ENCODE measurements at places on chromosomes 7 and 10.

DNA sequence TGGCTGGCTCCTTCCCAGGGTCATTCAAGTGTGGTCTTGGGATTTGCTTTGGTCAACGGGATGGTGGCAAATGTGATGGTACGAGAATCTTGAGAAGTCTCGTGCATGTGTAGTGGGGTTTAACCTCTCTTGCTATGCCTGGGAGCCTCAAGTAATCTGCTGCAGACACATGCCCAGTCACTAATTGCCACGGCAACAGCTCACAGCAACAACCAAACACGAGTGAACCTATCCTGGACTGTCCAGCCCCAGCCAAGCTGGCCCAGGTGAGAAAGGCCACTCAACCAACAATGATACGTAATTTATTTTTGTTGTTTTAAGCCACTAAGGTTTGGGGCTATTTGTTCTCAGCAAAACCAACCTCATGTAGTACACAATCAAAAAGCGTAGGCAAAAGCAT lies 38.1 kb upstream of the DDC start:
- no peak for DNase-seq

- peak; percentile 47 for DNase-seq
Observed at GRCh38 chr7:154953006-154953684, 49.8 kb downstream of the PAXIP1 start.

DNA sequence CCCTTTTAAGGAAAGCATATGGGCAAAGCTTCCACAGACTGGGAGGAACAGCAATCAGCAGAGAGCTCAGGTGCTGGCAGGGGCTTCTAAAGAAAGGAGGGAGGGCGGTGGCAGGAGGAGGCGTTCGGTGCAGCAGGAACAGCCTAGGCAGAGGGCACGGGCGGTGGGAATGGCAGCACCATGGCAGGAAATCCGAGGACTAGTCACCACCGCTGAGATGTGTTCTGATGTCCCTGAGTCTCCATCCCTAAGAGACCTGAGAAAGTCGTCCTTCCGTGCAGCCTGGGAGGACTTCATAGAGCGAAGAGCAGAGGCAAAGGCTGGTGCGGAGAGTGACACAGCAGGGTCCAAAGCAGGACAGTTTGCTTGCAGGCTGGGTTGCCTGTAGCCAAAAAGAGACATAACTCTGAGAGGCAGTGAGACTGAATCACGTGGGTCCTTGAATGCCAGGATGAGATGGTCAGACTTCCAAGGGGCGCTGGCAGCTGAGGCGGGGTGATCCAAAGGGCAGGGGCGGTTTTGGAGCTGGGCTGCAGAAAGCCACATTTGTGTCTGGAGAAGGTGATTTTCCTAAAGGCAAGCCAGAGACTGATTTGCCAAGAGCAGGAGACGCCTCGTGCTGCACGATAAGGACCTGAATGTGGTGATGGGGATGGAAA lies 35.8 kb upstream of the GRID1 start:
- DNase-seq, result peak; percentile 26

GRCh38 chr7:106464651-106465050 lies 179.9 kb upstream of the NAMPT start:
- DNase-seq, result peak; percentile 56

DNA sequence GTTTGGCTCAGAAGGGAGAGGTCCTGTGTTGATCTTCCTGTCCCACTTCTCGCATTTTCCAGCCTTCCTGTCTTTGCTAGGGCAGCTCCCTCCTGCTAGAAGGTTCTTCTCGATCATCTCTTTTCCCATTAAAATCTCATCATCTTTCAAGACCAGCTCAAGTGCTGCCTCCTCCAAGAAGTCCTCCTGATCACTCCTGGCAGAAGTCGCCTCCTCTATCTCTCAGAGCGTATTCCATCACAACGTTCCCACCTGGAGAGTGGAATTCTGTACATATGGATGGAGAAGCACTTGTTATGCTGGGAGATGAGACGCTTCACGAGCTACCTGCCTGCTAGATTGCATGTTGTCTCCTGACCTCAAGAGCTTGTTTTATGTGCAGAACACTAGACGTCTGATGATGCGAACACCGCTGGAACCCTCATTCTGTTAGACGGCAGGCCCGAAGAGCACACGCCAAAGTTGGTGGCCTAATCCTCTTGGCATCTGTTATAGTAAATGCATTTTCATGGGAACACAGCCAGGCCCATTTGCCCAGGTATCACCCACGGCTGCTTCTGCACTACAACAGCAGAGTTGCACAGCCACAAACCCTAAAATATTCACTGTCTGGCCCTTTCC lies 68.0 kb upstream of the INSIG1 start:
- DNase-seq, result no peak

DNA sequence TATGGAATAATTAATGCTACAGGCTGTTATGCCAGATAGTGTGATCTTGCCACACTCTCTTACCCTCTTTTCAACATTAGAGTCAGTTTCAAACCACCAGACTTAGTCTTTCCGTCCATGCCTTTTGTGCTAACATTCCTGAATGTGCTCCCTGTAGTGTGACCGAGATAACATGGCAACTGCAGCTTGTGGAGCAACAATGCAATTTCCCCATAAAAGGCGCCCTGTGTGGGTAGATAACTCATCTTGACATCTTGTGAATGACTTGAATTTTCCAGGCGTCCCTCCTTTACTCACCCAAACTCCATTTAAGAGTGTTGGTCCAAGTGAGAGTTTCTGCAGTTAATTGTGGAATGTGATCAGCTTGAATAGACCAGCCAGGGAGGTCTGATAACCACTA lies 99.6 kb downstream of the DNAH11 start:
- DNase-seq, result no peak

- no peak for DNase-seq
Observed at GRCh38 chr10:1615186-1615954, 122.0 kb downstream of the ADARB2 start.

DNA sequence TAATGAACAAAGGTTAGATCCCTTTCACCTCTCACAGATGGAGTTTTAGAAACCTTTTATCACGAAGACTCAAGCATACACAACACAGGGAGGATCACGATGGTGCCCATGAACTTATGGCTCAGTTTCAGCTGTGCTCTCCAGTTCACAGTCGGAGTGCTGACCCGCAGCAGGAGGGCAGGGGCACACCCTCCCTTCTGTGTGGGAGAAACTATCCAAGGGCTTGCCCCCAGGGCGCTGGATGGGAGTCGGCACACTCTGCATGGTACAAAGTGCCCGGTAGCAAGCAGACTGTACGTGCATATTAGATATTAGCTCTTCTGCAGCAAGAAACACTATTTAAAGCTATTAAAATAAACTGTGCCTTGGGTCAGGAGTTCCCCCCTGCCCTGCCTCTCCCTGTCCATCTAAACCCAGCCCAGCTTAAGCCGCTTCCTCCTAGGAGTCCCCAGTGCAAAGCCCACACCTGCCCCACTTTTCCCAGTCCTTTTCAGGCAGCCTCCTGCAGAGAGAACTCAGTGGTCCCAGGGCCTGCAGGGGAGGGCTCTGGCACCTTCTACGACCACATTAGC lies 76.5 kb downstream of the CHST15 start:
- DNase-seq, result no peak

- DNase-seq, result no peak
Observed at GRCh38 chr10:113493882-113494301, 59.0 kb upstream of the HABP2 start.

DNA sequence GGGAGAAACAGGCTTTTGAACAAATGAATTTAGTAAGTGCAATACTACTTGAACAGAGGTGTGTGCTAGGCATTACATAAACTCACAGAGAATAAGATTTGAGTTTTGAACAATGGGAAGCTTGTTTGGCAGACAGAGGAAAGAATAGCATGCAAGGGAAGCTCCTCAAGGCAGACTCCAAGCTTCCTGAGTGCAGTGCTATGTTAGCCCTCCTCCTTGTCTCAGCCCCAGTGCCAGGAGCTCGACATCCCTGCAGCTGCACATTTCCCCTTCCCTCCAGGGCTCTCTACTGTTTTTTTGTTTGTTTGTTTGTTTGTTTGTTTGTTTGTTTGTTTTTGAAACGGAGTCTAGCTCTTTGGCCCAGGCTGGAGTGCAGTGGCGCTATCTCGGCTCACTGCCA lies 237.5 kb downstream of the IPMK start:
- DNase-seq, result no peak

- DNase-seq, result no peak
Observed at GRCh38 chr10:22042557-22043326, 39.2 kb upstream of the DNAJC1 start.

- no peak for DNase-seq
Observed at GRCh38 chr10:132677473-132678227, 108.3 kb downstream of the NKX6-2 start.

GRCh38 chr7:154836021-154836448 lies 166.9 kb downstream of the PAXIP1 start:
- no peak for DNase-seq

GRCh38 chr10:100976906-100977305 lies 7.6 kb downstream of the SEMA4G start:
- DNase-seq, result no peak

GRCh38 chr10:114398587-114399331 lies 5.5 kb downstream of the AFAP1L2 start:
- no peak for DNase-seq

DNA sequence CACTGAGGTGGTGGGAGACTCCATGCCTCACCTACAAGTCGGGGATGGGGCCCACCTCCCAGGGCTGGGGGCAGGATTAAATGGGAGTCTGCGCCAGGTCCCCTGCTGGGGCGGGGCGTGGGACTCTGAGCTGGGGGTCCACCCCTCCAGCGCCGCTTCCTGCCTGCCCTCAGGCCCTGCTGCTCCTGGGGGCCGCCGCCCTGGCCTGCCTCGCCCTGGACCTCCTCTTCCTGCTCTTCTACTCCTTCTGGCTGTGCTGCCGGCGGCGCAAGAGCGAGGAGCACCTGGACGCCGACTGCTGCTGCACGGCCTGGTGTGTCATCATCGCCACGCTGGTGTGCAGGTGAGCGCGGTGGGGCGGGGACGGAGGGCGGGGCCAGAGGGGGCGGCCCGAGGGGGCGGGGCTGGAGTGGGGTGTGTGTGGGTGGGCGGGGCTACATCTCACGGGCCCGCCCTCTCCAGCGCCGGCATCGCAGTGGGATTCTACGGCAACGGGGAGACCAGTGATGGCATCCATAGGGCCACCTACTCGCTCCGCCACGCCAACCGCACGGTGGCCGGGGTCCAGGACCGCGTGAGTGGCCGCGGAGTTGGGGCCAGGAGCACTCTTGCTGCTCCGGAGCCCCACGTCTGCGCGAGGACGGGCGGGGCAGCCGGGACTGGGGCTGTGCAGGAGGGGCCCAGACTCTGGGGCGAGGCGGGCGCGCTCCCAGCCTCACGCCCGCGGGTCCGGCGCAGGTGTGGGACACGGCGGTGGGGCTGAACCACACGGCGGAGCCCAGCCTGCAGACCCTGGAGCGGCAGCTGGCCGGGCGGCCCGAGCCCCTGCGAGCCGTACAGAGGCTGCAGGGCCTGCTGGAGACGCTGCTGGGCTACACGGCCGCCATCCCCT lies 15.1 kb downstream of the TTYH3 start:
- DNase-seq, result no peak

DNA sequence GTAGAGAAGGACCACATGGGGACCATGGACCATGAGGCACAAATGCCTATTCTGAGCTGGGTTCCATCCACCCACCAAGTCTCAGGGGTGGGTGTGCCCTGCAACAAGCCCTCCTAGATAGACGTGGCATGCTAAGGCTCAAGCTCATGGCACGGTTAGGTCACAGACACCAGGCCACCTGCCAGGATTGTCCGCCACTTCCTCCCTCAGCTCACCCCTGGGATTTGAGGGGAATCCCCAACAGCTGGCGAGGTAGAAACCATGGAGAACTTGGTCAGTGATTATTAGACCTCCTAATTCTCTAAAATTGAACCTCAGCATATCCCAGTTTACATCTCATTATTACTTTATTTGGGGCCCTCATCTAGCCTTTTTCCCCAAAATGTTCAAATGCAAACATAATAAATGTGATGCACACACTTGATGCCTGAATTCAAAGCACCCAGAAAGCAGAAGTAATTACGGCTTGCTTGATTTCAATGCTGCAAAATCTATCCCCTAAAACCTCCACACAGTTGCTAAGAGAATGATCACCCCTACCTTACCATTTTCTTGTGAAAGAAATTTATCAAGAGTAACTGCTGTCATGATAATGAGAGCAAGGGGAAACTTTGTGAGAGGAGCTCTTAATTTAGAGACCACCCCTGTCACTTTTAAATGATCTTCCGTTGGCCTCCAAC lies 366.6 kb upstream of the PFKP start:
- DNase-seq, result no peak

DNA sequence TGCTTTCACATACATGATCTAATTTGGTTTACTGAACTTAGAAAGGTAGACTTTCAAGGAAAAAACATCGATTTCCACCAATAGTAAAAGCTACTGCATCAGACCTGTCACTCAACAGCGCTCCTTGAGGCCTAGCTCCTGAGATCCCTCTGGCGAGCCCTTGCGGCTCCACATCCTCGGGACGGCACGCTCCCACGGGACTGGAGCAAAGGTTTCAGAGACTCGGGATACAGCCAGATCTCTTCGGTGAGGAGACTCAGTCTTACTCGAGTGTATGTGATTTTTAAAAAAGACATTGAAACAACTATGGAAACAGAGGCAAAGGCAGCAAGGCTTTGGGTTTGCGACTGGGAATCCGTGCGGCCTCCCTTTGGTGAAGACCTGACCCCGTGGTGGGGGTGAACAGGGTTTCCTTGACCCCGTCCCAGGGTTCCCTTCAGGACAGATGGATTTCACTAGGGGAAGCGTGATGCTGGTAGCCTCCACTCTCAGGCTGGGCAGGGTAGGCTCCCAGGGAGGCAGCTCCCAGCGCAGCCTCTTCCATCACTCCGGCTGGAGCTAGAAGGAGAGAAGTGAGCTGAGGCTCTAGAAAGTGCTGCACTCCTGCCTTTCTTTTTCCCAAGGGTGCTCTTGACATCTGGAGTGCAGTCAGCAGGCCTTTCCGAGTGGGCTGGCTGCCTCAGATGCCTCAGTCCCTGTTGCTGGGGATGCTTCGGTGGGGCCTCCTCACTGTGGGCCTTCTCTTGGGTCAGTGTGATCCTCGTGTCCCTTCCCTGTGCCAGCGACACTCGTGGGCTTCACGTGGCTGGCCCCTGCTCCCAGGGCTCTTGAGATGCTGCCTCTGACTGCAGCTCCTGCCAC lies 5.8 kb upstream of the ATP6V0E2 start:
- no peak for DNase-seq

- DNase-seq, result no peak
Observed at GRCh38 chr7:142323706-142324105, 65.8 kb upstream of the PRSS58 start.

DNA sequence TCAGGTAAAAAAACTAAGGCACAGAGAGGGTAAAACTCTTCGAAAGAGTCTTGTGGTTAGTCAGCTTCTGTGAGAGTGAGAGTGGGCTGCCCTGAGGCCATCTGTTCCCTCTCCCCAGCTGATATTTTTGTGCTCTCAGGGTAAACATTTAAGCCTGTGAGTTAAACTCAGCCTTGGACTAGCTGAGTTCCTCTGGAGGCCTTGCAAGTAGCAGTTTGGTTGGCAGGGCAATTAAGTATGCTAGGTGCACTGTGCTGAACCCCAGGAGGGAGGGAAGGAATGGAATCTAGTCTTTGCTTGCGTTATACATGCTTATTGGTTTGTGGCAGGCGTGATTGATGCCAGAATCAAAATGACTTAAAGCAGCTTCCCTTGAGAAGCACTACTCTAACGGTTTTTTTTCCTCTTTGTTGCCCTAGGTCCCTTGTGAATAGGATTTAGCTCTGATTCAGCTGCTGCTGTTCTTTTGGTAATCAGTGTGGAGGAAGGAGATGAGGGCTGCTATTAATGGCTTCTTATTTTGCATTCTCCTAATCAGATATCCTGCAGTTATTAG lies 140.2 kb downstream of the AUTS2 start:
- DNase-seq, result no peak

- no peak for DNase-seq
Observed at GRCh38 chr10:25039531-25039930, 23.1 kb downstream of the THNSL1 start.

GRCh38 chr10:60139290-60139689 lies 232.9 kb upstream of the CCDC6 start:
- no peak for DNase-seq

GRCh38 chr7:114923403-114923713 lies 1.5 kb downstream of the MDFIC start:
- DNase-seq, result no peak
